ENCODE measurements at places on chromosomes 1 and 21.

GRCh38 chr1:188394677-188395076 is 1565.9 kb downstream of the PLA2G4A start:
- no peak for DNase-seq

DNA sequence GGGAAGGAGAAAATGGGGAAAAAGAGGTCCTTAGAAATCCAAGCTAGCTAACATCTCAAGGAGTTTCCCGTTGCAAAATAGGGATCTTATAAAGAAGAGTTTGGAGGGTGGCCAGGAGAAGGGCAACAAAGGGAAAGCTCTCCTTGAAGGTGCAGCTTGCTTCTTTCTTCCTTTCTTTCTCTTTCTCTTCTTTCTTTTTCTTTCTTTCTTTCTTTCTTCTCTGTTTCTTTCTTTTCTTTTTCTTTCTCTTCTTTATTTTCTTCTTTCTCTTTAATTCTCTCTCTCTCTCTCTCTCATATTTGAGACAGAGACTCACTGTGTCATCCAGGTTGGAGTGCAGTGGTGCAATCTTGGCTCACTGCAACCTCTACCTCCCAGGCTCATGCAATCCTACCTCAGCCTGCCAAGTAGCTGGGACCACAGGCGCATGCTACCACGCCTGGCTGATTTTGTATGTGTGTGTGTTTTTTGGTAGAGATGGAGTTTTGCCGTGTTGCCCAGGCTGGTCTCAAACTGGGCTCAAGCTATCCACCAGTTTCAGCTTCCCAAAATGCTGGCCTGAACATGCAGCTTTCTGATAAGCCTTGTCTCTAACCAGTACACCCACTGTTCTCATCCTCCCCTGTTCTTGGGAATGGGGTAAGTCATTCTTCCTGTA is 44.4 kb downstream of the RNF11 start:
- no peak for DNase-seq

DNA sequence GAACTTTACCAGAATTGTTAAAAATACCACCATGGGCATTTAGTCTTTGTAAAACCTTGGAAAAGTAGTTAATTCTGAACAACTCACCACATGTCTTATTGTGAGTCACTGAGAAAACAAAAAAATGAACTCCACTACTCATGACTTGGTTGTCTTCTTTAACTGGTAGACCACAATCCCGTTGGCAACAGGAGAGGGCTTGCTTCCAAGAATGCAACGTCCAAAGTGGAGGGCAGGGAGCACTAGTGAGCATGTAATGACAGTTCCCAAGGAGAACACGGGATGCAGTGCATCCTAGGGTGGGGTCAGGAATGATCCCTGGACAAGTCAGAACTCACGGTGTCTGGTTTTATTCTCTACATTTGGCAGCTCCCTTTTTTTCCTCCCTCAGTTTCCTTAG is 15.2 kb upstream of the HMCN1 start:
- peak; percentile 68 for DNase-seq

DNA sequence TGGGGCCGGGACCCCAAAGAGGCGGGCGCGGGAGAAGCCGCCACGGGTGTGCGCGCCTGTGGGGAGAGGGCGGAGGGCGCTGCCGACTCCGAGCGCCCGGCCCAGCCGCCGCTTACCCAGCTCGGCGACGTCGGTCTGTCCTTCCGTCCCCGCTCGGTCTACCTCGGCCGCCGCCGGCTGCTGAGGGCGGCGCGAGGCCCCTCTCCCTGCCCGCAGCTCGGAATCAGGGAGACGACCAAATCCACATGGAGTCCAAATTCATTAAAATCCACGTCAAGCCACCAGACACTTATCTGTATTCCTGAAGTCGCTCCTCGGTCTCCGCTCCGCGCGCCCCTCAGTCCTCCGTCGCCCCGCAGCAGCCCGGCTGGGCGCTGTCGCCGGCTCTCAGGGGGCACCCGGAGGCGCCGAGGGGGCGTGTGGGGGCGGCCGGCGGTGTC is 637 bp downstream of the PLXNA2 start:
- no peak for DNase-seq

DNA sequence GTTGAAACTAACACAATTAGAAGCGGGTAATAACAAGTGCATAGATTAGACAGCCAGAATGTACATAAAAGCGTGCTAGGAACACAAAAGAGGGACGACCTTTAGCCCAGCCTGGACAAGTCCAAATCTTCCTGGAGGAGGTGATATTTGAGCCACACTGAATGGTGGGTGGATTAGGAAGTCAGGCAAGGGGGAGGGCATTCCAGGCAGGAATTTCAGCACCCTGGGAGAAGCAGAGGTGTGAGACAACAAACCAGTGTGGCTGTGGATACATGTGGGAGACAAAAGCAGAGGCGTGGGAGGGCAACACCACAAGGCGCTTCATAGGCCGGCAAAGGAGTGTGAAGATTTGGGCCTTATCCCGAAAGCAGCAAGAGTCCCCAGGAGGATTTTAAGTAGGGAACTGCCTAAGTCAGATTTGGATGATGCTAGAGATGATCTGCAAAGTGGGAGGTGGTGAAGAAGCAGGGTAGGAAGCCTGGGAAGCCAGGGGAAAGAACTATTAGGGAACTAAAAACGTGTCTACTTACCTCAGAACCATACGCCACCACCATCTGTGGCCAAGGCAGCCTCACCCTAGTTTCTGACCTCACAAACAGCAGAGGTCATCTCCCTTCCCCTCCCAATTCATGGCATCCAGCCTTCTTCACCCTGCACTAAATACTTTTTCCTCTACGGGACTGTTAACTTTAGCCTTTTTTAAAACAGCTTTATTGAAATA is 81.8 kb downstream of the GLUL start:
- DNase-seq: no peak

DNA sequence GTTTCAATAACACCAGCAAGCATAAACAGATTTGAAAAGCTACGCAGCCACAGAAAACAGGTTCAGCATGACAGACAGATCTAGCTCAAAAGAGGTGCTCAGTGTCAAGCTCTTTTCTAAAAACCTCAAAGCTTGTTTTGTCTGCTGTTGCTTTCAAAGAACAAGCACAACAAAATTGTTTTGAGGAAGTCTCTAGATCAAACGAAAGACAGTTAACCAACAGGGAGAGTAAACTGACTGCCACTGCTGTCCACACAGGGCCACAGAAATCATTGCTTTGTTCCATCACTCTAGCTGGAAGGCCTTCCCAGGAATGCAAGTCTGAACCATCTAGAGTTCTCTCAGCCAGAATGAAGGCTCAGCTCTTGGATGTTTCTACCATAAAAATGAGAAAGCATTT is 12.8 kb downstream of the APP start:
- no peak for DNase-seq

- DNase-seq: peak; percentile 10
Observed at GRCh38 chr1:14055442-14056223, 355.6 kb downstream of the PRDM2 start.

GRCh38 chr21:39319251-39319756 is 5.9 kb upstream of the BRWD1 start:
- no peak for DNase-seq

DNA sequence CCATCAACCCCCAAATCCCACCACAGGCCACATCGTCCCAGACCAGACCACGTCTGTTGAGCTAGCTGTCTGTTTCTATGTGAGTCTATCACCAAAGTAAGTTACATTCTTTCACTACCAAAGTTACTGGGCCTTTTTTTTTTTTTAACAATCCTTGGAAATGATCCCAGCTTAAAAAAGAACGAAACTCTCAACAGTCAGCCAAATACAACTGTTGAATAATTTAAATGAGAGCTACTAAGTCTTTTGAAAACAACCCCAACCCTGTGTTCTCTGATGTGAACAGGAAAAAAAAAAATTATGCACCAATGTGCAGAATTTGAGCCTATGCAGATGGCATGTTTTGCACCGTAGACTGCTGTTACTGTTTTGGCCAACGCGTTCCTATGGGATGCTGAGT is 134.0 kb upstream of the ETS2 start:
- no peak for DNase-seq

GRCh38 chr1:112255080-112255479 is 140.9 kb upstream of the CTTNBP2NL start:
- DNase-seq: no peak

- no peak for DNase-seq
Observed at GRCh38 chr1:248751635-248752034, 3.9 kb downstream of the LYPD8 start.

GRCh38 chr1:85342207-85342606 is 65.8 kb upstream of the BCL10 start:
- no peak for DNase-seq

GRCh38 chr1:8061210-8061609 is 35.1 kb upstream of the ERRFI1 start:
- DNase-seq: peak; percentile 82

DNA sequence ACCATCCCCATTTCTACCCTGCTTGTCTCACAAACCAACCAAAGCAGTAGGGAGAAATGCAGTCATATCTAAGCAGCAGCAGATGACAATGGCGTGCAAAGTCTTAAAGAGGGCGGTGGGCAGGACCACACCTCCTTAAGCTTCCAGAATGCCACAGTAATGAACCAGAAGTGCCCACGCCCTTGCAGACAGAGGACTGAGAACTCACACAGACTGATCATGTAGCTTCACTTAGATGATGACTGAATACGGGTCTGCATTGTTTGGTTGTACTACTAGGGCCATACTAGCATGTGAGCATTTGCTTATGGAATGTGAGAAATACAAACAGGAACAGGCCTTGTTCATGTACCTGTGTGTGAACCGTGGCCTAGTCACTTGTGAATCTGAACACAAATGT is 246.0 kb downstream of the RPS6KC1 start:
- DNase-seq: no peak

GRCh38 chr1:66197120-66197519 is 336.8 kb upstream of the SGIP1 start:
- DNase-seq: no peak

- DNase-seq: no peak
Observed at GRCh38 chr1:44651069-44651468, 23.2 kb downstream of the TMEM53 start.

- DNase-seq: no peak
Observed at GRCh38 chr1:241678536-241678935, 26.5 kb downstream of the WDR64 start.

GRCh38 chr1:157356601-157357000 is 195.7 kb downstream of the FCRL5 start:
- DNase-seq: no peak

- no peak for DNase-seq
Observed at GRCh38 chr1:151834239-151834638, 2.6 kb upstream of the RORC start.

DNA sequence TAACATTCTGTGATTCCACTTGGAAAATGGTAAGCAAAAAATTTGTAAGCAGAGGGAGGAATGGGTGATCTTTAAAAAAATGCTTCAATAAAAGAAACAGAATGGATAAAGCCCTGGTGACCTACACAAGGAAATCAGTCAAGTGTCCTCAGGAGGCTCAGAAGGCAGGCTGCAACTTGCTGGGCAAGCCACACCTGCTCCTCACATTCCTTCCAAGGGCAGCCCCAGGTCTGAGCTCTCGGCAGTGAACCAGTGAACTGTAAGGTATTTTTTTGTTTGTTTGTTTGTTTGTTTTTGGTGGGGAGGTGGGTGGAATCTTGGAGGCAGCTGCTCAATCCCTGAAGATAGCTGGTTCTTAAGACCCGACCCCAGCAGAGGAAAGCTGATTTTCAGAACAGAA is 4.4 kb downstream of the TACSTD2 start:
- DNase-seq: no peak

- no peak for DNase-seq
Observed at GRCh38 chr1:235855811-235856429, 10.8 kb downstream of the LYST start.

GRCh38 chr1:175628548-175629317 is 114.7 kb downstream of the TNR start:
- DNase-seq: no peak

DNA sequence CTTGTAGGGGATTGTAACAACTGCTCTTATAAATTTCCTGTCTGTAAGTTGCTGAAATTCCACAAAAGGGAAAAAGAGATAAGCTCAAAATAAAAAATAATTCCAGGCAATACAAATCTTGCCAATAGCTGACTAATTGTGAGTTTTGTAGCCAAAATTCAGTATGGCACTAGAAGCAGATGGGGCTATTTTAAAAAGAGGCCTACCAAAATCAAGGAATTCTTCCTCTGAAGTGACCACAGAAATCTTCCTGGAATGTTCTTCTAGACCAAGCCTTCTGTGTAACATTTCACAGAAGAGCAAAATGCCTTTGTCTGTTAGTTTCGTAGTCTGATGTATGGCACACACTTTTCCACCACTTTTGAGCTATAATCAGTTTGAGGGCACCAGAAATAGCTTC is 127.6 kb downstream of the CYYR1 start:
- DNase-seq: peak; percentile 79

GRCh38 chr1:58442114-58442513 is 104.4 kb downstream of the OMA1 start:
- DNase-seq: peak; percentile 54

DNA sequence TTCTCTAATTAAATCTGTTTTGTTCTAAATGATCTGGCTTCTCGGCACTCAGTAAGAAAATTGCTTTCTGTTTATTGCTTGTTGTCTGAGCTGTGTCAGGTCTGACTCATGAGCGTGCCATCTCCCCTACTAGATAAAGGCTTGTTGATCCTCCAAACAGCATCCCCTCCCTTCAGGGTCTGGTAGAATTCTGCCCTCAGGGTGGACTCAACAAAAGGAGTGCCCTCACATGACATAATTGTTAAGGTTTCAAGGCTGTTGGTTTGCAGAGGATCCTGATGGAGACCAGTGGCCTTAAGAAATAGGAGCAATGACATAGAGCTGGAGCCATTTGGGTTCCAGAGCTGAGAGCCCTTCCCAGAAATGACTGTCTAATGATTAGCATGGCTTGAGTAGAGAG is 36.0 kb upstream of the ATP2B4 start:
- no peak for DNase-seq

GRCh38 chr1:45518910-45519309 is 2.8 kb downstream of the PRDX1 start:
- DNase-seq: no peak

DNA sequence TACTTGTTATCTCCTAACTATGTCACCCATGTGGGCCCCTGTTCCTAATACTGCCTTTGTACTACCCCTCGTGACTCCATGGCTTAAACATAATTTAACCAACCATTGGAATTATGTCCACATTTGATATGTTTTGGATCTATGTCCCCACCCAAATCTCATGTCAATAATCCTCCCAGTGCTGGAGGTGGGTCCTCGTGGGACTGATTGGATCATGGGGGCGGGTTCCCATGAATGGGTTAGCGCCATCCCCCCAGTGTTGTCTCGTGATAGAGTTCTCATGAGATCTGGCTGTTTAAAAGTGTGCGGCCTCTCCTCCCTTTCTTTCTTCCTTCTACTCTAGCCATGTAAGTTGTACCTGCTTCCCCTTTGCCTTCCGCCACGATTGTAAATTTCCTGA is 9.8 kb downstream of the CBR1 start:
- no peak for DNase-seq

- DNase-seq: no peak
Observed at GRCh38 chr1:28297826-28298225, 31.0 kb upstream of the MED18 start.
